ENCODE measurements at places on chromosomes 7 and 10.
A peak's percentile ranks its signal among the peaks of the same experiment; 100 is the strongest.

DNA sequence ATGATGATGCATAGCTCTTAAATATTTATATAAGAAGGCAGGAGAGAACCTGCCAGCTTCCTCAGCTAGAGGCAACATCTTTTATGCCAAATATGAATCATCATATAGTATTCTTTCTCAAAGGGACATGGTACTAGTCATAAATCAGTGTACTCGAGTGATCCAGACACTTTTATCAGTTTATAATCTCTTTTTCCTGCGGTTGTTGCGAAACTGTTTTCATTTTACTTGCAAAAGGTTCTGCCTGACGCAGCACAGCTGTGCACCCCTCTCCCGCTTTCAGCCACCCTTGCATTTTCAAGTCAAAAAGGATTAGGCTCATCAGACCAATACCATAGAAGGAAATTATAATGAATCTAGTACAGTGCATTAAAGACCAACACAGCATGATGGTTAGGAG, 332.3 kb upstream of the PRKCQ start:
- DNase-seq: no peak

DNA sequence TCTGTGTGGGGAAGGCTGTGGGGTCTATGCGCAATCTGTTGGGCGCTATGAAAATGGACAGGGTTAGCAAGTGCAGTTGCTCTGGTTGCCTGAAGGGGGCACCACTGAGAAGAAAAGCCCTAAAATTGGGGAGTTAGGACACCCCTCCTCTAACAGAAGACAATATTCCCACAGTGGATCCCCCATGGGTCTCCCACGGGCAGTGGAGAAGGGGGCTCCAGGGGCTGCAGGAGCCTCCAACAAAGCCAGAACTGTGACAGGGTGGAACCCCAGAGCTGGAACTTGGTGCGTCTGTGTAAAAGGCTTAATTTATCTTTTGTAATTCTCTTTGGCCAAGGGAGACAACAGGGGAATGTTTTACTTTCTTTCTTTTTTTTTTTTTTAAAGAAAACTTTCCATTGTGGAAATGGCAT, 12.5 kb upstream of the COL13A1 start:
- no peak for DNase-seq

DNA sequence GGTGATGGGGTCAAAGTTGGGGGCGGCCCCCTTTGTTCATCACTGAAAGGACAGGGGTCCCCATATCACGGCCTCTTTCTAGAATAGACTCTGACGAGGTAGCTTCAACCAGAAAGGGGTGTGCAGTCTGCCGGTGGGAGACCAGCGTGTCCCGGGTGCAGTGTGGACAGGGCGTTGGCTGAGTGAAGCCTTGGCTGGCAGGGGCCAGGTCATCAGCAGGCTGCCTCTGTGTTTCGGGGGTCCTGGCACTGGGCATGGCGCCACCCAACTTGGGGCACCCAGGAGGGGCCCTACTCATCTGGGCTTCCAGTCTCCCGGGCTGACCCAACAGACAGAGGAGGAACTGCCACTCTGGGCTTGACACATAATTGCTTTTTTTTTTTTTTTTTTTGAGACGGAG, 3.5 kb upstream of the AMZ1 start:
- DNase-seq: no peak

DNA sequence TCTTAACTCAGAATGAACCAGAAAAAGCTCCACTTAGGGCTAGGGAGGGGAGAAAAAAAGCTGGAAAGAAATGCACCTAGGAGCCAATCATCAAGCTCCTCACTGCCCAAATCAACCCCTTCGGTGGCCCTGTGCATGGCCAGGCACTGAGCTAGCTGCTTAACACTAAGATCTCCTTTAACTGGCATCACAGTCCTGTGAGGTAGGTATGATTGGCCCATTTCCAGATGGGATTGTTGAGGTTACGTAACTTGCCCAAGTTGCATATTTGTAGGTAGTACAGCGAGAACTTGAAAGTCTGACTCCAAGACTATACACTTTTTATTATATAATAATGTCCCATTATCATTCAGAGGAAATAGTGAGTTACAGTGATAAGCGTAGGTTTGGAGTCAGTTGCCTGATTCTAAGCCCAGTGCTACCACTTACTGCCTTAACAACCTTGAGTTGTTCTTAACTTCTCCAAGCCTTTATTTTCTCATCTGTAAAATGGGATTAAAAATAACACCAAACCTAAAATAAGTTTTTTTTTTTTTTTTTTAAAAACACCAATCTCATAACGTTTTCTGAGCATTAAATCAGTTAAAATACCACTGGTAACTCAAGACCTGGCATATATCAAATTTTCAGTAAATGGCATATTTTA, 37.2 kb upstream of the ACSL5 start:
- no peak for DNase-seq

DNA sequence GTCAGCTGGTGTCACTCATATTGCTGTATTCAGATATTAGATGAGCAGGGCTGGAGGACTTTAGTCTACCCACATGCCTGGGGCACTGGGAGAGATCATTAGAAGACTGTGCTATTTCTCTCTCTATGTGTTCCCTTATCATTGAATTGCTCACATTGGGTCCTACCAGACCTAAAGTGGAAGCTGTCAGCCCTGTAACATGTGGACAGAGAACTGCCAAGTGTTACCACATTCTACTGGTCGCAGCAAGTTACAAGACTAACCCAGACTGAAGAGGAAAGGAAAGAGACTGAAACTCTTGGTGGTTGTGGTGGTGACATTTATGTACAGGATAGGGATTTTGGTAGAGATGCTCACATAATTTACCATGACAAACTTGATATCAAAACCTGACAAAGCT, 627.1 kb upstream of the FZD8 start:
- DNase-seq: peak; percentile 21

- no peak for DNase-seq
Observed at GRCh38 chr7:150586068-150586784, 19.0 kb downstream of the GIMAP4 start.

GRCh38 chr10:123704076-123704475, 37.9 kb downstream of the GPR26 start:
- no peak for DNase-seq

GRCh38 chr7:34622771-34623250, 35.2 kb upstream of the NPSR1 start:
- no peak for DNase-seq

- DNase-seq: peak; percentile 69
Observed at GRCh38 chr10:82150123-82150900, 275.3 kb downstream of the NRG3 start.

GRCh38 chr7:81623251-81623855, 146.5 kb downstream of the HGF start:
- no peak for DNase-seq

DNA sequence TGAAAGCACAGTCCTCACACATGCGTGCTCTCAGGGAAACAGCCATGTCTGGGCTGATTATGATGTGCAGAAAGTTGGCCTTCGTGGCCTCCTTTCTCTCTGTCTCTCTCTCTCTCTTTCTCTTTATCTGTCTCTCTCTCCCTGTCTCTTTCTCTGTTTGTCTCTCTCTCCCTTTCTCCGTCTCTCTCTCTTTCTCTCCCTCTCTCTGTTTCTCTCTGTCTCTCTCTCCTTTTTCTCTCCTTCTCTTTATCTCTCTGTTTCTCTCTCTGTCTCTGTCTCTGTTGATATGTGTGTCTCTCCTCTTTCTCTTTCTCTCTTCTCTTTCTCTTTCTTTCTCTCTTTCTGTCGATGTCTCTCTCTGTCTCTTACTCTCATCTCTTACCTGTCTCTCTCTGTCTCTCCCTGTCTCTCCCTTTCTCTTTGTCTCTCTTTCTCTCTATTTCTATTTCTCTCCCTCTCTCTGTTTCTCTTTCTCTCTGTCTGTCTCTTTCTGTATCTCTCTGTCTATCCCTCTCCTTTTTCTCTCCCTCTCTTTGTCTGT, 105.4 kb upstream of the MPP7 start:
- no peak for DNase-seq

DNA sequence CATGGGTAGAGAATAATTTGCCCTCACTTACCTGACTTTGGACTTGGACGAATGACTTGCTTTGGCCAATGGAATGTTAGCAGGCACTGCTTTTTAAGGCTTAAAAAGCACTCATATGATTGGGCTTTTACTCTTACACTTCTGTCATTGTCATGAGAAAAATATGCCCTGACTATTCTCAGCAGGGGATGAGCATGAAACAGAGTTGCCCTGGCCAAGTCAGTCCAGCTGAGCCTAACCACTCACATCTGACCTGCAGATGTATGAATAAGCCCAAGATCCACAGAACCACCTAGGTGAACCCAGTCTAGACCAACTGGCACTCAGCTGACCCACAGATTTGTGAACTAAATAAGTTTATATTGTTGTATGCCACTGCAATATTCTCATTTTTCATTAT, 573.5 kb downstream of the TNS3 start:
- DNase-seq: no peak

DNA sequence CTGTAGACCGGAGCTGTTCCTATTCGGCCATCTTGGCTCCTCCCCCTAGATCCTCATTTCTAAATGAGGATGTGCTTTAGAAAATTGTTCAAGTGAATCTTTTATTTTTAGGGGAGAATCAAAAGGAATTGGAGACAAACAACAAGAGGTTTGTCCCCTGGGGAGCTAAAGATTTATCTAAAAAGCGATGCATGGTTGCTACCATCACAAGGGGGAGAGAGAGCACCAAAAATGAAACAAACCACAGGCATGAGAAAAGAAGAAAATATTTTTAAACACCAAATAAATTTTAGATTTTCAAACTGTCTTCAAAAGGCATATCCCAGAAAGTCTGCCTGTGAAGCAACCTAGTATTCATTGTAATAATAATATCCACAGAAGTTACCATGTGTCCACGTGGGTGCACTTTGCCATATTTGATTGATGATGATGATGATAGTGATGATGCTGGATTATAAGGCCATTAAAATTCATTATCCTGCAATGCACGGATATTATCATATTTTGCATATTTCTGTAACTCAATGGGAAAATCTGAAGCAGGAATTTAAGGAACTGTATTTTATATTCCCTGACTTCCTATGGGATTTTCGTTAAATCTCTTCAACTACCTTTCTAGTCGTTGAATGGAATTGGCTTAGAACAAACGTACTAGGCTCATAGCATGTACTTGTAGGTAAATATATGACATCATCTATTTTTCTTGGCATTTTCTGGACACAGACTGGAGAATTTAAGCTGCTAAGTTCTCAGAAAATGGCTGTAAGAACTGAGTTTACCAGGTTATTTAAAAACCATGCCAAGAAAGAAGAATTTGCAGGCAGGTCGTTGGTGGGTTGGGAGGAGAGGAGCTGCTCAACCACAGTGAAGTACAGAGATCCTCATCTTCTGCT, 171.6 kb downstream of the WDR37 start:
- DNase-seq: no peak

DNA sequence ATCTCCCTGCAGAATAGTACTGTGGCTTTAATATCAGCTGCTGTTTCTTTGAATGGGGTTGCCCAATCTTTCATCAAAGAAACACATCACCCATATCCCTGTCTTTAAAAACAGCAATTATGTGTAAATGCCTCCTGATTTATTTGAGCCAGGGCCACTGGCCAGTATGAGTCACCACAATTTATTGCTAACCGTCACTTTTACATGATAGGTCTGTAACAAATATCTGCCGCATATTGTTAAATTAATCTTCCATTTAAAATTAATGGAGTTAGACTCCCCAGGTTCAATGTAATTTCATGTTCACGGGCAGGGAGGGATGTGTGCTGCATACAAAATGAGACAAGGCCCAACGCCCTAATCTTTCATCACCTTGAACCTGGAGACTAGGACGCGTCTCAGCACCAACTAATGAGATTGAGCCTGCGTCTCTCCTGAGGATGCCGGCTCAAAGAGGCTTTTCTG, 673.4 kb downstream of the AUTS2 start:
- DNase-seq: no peak

GRCh38 chr10:93907059-93907458, 13.3 kb downstream of the SLC35G1 start:
- DNase-seq: no peak

GRCh38 chr10:110524179-110524858, 26.6 kb downstream of the DUSP5 start:
- DNase-seq: no peak

DNA sequence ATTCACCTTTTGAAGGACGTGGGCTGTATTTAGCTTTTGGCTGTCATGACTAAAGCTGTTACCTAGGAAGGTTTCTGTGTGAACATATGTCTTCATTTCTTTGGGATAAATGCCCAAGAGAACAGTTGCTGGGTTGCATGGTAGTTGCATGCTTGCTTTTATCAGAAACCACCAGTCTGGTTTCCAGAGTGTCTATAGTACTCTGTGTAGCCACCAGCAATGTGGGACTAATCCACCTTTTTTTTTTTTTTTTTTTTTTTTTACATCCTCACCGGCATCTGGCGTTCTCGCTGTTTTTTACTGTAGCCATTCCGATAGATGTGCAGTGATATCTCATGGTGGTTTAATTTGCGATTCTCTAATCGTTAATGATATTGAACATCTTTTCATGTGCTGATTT, 297.8 kb downstream of the SDK1 start:
- DNase-seq: peak; percentile 19

DNA sequence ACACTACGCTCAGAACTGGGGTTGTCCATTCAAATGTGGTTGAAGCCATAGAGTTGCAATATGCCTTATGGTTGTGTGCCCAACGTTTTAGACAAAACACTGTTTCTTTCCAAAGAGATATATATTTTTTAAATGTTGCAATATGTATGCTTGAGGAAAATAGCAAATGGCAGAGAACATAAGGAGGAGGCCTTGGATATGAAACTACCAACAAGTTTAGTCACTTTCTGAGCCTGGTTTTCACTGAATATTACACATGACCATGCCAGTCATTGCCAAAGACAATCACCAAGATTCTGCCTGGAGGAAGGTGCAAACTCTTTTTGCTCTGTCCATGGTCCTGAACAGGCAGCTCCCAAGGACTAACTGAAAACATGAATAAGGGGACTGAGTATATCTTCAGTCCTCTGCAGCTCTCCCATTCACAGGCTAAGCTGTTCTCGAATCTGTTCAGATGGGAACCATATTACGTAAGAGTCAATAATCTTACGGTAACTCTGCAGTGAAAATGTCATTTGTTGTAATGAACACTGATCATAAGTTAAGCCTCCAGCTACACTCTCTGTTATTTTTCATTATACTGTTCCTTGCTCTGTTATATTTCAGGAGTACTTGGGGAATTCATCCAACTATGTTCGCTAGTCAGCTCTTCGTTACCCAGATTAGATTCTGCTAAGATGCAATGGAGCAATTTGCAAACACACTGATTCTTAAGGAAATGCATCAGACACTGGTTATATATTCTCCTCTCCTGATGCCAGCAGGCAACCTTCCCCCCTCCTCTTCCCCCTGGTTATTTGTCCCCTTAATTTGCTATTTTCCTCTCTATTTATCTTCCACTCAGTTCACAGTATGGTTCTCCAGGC, 90.7 kb upstream of the C1QL3 start:
- peak; percentile 74 for DNase-seq

DNA sequence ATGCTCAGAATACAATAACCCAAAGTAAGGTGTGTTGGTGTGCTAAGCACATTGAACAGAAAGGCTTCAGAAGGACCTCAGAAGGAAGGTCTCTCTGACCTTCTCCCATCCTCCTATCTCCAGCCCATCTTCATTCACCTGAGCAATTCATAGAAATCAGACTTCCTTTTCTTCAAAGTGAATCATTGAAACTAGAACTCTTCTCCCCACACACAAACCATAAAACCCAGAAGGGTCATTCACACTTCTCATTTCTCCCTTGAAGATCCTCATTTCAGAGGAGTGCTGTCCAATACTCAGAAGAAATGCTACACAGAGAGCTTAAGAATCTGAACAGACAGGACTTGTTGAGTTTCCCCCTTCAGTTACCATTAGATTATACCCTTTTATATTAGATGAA, 89.5 kb downstream of the VWDE start:
- DNase-seq: no peak

GRCh38 chr10:46229144-46229563, 57.6 kb upstream of the ANTXRL start:
- peak; percentile 26 for DNase-seq
